T-helper 22 cell (primary cell): ENCODE measurements at places on chromosomes 3 and 15.

GRCh38 chr15:90967206-90967605 lies 12.5 kb downstream of the RCCD1 start:
- DNase-seq: no peak

- no peak for DNase-seq
These were observed 184.0 kb downstream of the GOLGA6L6 start for GRCh38 chr15:20357481-20358065.

GRCh38 chr3:189822726-189823125 lies 191.5 kb downstream of the TP63 start:
- no peak for DNase-seq

- no peak for DNase-seq
These were observed 12.7 kb upstream of the MUC20 start for GRCh38 chr3:195708061-195708460.

- DNase-seq: no peak
These were observed 31.4 kb downstream of the GOLGA8S start for GRCh38 chr15:23385886-23386430.

DNA sequence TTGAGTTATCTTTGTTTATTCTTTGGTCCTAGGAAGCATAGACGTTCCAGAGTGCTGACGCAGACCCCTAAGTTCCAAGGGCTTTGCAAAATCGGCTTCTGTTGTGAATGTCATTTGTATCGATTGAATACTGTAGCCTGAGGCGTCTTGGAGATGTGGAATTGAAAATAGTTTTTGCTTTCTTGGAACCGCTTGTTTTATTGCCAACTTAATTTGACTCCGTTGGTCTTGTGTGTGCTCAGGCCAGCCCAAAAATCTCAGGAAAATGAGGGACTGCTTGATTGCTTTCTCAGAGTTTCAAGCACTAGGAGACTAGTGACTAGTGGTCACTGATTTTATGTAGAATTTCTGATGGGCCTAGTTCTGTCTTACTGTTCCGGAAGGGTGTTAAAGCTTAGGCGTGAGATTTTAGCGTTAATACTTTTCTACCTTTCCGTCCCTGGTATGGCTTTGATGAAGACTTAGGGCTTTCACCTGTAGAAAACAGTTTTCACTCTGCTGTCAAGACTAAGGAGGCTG lies 263 bp upstream of the UTS2B start:
- DNase-seq: no peak

GRCh38 chr3:127072221-127072771 lies 89.4 kb downstream of the PLXNA1 start:
- DNase-seq: no peak

DNA sequence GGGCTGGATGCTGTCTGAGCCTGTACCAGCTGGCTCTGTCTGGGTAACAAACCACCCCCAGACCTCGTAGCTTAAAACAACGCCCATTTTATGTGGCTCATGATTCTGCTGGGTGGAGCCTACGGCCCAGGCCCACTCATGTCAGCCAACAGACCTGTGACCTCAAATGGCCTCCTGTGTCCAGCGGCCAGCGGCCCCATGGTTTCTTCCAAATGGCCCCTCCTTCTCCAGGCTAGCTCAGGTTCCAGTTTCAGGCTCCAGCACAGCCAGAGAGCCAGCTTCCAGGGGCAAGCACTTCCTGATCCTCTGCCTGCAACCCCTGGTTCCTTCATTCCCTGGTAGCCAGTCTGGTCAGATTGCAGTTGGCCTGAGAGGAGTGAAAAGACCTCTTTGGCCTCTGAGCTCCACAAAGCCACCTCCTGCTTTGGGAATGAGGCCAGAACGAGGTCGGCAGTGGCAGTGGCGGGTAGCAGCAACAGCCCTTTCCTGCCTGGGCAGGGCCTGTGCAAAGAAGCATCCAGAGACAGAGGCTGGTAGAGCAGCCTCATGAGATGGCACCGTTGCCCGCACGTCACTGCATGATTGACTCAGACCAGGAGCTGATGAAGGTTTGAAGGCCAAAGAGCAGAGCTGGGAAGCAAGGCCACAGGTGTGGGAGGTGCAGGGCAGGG lies 21.0 kb upstream of the PLXNA1 start:
- no peak for DNase-seq

- no peak for DNase-seq
These were observed 52.3 kb upstream of the ADAMTS9 start for GRCh38 chr3:64739971-64740631.

- DNase-seq: no peak
These were observed 125.4 kb upstream of the RAD18 start for GRCh38 chr3:9088441-9089353.

GRCh38 chr3:195757438-195757770 lies 36.6 kb downstream of the MUC20 start:
- DNase-seq: no peak

- DNase-seq: no peak
These were observed 51.3 kb downstream of the TBL1XR1 start for GRCh38 chr3:177145954-177146353.

- no peak for DNase-seq
These were observed 53.9 kb upstream of the DAZL start for GRCh38 chr3:16658925-16659793.

- no peak for DNase-seq
These were observed 9.8 kb upstream of the CLPX start for GRCh38 chr15:65194826-65195547.

- no peak for DNase-seq
These were observed 457.0 kb upstream of the ALCAM start for GRCh38 chr3:104909721-104910120.

- no peak for DNase-seq
These were observed 60.9 kb upstream of the MEX3B start for GRCh38 chr15:82106679-82107078.

- DNase-seq: no peak
These were observed 1398.6 kb upstream of the ALCAM start for GRCh38 chr3:103968131-103968530.

DNA sequence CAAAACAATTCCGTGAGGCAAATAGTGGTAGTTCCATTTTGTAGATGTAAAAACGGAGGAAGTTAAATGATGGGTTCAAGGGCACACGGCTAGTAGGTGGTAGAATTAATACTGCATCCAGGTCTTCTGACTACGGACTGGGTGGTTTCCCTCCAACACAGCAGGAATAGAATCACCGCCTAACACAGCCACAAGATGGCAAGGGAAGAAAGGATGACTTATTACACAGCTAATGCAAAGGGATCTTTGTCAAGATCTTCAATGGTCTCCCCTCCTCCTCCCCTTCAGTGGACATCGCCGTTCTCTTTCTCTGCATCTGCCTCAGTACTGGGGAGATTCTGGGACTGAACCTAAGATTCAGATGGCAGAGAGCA lies 524 bp upstream of the TOPBP1 start:
- no peak for DNase-seq

GRCh38 chr3:48856469-48856868 lies 8.8 kb upstream of the PRKAR2A start:
- DNase-seq: no peak

DNA sequence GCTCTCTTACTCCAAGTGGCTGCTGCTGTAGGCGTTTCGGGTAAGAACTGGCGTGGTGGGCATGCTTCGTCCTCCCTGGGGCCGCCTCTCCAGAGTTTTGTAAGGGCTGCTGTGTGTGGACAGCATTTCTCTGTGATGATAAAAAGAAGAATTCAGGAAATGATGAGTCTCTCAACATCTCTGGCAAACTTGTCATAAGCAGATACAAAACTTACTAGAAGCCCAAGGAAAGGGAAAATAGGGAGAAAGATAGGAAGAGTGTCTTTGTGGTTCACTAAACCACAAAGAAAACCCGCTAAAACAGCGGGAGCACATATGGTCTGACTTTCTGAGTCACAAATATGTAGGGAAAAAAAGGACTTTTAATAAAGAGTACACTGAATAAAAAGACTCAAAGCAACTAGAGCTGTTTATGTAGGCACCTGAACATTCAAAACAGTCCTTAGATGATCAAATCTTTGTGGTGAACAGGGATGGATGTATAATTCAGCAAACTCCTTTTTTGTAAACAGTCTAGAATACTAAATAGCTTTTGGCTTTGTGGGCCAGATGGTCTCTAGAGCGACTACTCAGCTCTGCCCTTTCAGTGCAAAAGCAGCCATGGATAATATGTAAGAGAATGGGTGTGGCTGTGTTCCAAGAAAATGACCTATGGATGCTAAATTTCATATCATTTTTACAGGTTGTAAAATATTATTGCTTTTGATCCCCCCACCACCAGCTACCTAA lies 60.4 kb upstream of the LMOD3 start:
- no peak for DNase-seq

DNA sequence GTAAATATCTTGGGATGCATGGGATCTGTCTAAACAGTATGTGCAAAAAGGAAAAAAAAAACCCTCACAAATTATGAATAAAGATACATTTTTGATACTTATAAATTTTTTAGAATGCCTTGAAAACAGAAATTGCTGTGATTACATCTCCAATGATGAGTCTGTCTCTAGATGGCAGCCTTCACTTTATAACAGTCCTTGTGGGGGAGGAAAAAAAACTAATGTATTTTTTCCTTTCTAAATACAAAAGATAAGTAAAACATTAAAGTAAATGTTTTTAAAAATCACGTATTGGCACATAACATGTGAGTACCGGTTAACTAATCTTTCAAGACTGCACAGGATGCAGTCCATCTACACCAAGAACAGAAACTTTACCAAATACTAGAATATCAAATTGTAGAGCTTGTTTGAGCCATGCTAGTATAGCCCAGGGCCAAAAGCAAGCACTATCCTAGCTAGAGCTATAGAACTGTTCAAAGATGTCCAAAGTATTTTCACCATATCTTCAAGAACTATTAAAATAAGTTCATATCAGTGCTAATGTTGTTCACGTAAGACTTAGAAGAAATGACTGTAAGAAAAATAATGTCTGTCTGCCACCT lies 206.4 kb downstream of the STAG1 start:
- DNase-seq: no peak

DNA sequence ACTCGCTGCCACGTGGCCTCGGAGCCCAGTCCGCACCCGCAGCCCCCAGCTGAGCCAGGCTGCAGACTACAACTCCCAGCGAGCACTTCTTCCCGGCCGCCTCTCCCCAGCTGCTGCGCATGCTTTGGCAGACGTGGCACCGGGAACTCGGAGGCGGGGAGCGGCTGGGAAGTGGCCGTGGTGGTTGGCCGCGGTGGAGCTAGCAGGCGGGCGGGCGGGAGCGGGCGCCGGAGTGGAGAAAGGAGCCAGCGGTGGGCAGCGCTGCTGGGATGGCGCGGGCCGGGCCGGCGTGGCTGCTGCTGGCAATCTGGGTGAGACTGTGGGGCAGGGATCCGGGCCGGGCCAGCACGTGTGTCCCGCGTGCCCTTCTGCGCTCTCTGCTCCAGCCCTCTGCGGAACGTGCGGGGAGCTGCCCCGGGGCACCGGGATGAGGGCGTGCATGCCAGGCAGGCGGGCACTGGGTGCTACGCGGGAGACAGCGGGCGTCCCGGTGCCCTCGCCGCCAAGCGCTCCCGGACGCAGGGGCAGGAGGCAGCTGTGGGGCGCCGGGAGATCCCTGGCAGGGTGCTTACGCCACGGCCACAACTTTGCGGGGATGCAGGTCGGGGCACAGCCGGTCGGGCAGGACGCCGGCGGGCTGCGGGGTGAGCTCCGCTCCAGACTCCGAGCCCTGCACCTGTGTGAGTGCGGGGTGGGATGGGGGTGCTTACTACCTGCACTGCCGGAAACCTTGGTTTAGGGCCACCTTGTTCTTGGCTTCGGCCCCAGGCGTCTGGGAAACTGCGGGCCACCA lies at the start of gene PDIA5:
PDIA5 (plus strand) TSS at position 130 of the 793 bp plus-strand sequence; CDS start at position 270, 140 bp downstream.
- DNase-seq: no peak

GRCh38 chr15:94206463-94207167 lies 24.7 kb upstream of the MCTP2 start:
- DNase-seq: no peak

DNA sequence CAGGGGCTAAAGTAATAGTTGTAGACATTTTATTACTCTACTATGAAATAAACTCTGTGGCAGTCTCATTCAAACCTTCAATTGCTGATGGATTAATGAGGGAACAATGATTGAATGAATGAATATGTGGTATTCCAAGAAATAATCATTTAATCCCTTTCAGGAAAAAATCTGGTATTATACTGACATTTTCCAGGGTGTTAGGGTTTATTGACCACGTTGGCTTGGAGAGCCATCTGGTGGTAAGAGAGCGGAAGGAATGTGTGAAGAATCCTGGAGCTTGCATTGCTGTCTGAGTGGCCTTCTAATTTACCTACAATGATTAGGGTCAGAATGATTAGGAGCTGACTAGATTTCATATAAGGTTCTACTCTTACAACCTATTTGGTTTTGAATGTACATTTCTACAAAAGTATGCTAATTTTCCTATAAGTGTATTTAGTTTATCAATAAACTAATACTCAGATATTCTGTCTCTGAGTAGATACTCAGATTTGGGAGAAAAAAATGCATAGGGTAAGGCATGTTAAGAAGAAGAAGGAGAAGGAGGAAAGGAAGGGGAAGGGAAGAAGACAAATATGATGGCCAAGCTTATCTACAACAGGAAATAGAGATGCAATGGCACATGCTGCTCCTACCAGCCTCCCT lies 249.9 kb downstream of the ROBO1 start:
- no peak for DNase-seq

GRCh38 chr15:76951220-76951619 lies 19.7 kb downstream of the RCN2 start:
- DNase-seq: no peak

DNA sequence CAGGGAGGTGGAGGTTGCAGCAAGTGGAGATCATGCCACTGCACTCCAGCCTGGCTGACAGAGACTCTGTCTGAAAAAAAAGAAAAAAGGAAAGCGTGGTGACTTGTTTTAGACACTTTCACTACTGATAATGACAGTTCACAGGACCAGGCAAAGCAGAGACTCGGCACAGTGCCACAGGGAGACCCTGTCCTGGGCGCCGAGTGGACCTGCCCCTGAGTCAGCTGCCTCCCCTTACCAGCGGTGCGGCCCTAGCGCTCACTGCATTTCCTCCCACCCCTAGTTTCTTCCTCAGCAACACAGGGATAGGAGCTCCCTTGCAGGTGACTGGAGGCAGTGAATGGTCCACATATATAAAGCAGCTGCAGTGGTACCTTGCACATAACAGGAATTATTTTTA lies 38.7 kb upstream of the NSMCE3 start:
- no peak for DNase-seq

DNA sequence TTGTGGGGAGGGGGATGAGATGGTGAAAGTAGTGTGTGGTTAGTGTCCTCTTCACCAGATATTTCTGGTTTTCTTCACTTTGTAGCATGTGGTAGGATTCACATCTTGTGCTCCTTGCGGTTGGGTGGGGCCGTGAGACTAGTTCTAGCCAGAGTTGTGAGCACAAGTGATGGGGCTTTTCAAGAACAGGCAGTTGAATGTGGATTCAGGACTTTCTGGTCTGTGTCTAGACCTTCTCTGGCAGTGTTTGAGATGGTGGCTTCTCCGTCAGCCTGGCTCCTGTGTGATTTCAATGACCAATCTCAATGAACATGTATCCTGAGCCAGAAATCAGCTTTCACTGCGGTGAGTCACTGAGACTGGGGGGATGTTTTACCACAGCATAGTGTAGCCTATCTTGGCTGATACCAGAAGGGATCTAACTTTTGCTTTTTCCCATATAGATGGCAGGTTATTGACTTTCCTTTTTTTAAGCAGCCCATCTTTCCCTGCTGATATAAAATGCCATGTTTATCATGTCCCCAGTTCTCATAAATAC lies 82.6 kb downstream of the RPLP1 start:
- DNase-seq: no peak

GRCh38 chr3:168407381-168407780 lies 311.7 kb upstream of the GOLIM4 start:
- no peak for DNase-seq

GRCh38 chr15:29638781-29639180 lies 183.5 kb downstream of the TJP1 start:
- no peak for DNase-seq

- no peak for DNase-seq
These were observed 112.7 kb downstream of the SNRK start for GRCh38 chr3:43399034-43399433.

- no peak for DNase-seq
These were observed 1039.2 kb downstream of the ROBO1 start for GRCh38 chr3:78728406-78729145.
